ENCODE measurements at places on chromosomes 4 and X. TPM values are rescaled to one million over a fixed set of nuclear protein-coding genes. Genes with fewer than 3 reads are reported as not detected.

Gene RAB39B
- polyA plus RNA-seq, result 10.9 TPM

Gene TEX13C
- polyA plus RNA-seq, result not detected

Gene CXCL11
- polyA plus RNA-seq, result not detected

Gene TMSB15B
- 21.0 TPM for polyA plus RNA-seq

Gene FAM236B
- not detected for polyA plus RNA-seq

Gene HTR2C
- 0.07 TPM for polyA plus RNA-seq

DNA sequence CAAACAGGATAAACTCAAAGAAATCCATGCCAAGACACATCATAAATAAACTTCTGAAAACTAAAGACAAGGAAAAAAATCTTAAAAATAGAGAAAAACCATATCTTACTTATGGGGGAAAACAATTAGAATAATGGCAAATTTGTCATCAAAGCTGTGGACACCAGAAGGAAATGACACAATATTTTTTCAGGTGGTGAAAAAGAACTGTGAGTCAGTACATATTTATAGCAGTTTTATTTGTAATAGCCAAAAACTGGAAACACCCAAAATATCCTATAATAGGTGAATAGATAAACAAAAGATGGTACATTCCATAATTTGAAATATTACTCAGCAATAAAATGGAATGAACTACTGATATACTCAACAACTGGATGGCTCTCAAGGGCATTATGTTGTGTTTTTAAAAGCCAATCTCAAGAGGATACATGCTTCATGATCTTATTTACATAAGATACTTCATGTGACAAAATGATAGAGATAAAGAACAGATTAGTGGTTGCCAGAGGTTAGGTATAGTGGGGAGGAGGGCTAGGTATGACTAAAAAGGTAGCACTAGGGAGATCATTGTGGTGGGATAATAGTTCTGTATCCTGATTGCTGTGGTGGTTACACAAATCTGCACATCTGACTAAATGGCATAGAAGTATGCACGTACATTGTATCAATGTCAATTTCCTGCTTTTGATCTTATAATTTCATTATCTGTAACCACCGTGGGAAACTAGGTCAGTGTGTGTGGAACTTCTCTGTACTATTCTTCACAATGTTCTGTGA is 191.9 kb downstream of the PPP1R2C start:
- DNase-seq, result no peak

GRCh38 chrX:128518508-128518907 is 466.3 kb upstream of the ACTRT1 start:
- DNase-seq, result no peak

DNA sequence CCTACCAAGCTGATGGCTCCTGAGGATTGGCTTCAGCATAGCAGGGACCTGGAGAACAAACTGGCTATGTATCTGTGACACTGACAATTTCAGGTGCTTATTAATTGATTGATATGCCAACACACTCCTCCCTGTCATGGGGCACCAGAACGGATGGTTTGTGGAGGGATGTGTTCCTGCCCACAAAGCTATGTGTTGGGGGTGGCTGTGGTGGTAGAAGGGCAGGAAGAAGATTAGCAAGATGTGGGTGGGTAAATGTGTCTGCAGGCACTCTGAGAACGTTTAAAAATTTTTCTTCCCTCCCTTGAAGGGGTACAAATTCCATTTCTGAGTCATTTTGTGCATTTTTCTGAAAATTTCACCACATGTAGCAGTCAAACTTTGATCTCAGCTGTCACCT is 55.0 kb upstream of the SCML1 start:
- no peak for DNase-seq

GRCh38 chr4:38141808-38142500 is 181.8 kb downstream of the PTTG2 start:
- no peak for DNase-seq

GRCh38 chrX:148741441-148741840 is 241.0 kb downstream of the AFF2 start:
- DNase-seq, result no peak

DNA sequence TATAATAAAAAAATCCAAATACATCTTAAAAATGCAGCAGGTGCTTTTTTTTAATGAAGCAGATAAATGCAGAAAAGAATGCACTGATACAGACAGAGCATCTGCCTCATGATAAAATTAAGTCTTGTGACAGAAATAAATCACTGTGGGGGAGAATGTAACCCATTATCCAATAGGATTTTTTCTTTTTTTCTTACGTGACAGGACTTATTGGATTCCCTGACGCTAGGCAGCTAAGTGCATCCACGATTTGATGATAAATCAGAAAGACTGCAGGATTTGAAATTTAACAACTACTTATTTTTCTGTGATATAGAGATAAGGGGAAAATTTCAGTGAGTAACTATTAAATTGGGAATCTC is 110.6 kb upstream of the PPARGC1A start:
- DNase-seq, result peak; percentile 13

GRCh38 chrX:6228720-6229119 is at the start of gene NLGN4X:
Gene NLGN4X (minus strand): TSS chrX:6228867. CDS start chrX:6151466, 77,401 bp downstream.
- peak; percentile 88 for DNase-seq

- DNase-seq, result no peak
Observed at GRCh38 chr4:108466936-108467902, 153.2 kb upstream of the RPL34 start.

All from brain (organoid and tissue), 16 donors.